ENCODE measurements at places on chromosomes 5 and 9.

GRCh38 chr5:173472164-173472563 is 143.9 kb upstream of the STC2 start:
- no peak for DNase-seq

DNA sequence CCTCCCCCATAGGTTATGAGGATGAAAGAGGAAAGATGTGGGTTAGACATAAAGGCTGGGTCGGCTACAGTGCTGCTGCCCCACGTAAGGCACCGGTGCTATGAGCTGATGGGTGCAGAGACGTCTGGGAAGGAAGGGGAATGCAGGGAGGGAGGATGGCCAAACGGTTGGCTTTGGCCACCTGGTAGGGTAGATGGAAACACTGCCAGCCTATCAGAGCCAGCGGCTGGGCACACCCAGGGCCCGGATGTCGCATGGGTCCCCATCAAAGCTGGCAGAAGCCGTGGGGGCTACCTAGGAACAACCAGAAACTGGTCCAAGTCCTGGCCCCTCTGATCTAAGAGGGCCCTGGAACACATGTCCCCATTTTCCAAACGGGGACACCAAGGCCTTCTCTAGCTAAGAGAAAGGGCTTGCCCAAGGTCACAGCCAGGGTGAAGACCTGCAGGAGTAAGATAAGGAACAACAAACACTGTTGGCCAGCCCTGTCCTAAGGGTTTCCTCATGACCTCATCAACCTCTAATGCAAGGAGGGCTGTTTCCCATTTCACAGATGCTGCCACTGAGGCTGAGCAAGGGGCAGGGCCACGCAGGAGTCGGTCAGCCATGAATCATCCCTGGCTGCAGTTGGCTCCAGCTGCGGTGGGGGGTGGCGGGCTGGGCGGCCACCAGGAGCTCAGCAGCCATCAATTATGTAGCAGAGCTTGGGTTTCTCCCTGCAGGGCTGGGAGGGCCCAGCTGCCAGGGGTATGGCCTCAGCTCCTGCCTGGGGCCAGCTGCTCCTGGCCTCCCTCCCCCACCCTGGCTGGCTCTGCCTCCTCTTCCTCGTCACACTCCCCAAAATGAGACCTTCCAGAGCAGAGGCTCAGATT is 4.9 kb downstream of the SH3GLB2 start:
- DNase-seq: no peak

- no peak for DNase-seq
Observed at GRCh38 chr9:126799034-126799433, 5.8 kb upstream of the ZBTB43 start.

- no peak for DNase-seq
Observed at GRCh38 chr5:117665121-117665520, 1090.5 kb upstream of the SEMA6A start.

DNA sequence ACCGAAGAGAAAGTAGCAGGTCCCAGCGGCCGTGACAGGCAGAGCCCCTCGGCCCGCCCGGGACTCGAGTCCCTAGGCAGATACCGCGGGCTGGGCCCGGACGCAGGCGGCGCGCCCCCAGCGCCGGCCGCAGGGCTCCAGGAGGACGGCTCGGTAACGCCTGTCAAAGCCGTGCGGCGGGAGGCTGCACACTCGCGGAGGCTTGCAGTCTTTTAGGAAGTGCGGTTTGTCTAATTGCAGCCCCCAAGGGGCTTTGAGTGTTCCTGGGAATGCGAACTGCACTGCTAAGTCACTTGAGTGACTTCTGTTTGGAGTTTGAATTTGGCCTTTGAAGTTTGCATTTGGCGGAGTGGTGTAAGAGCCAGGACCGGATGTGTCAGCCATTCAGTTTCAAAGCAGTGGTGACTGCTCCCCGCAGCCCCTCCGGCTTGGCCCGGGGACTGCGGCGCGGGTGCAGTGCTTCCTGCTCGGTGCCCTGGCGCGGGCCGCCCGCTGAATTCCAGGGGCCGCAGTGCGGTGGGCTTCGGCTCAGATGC is 1.3 kb downstream of the MAP3K1 start:
- DNase-seq: no peak

DNA sequence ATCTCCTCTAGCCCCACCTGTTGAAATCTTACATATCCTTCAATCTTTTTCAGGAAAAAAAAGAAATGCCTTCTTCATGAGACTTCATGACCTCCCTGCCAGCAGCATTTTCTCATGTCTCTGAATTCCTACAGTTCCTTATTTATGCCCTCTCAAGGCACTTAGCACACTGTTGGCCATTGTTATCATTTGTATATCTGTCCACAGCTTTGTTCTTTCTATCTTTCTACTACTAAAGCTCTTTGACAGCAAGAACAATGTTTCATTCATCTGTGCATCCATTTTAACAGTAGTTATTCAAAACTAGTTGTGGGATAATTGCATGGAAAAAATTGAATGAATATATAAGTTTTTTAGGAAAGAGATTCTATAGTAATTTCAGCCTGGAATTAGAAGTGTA is 20.9 kb upstream of the GZMA start:
- DNase-seq: no peak

DNA sequence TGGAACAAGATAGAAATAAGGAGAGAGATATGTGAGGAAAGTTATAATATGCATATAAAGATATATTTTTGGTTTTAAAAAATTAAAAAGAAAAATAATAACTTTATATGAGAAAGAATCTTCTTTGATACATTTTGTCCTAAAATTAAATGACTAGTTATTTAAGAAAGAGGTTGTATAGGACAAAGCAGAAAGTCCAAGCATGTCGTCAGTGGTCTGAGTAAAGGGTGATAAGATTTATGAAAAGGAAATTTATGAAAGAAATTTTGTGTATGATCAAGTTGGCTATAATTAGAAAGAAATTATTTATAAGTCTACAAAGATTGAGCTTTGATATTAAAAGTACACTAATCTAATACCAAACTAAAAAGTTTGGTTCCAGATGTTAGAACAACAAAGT is 32.0 kb downstream of the GTF3C4 start:
- DNase-seq: no peak

DNA sequence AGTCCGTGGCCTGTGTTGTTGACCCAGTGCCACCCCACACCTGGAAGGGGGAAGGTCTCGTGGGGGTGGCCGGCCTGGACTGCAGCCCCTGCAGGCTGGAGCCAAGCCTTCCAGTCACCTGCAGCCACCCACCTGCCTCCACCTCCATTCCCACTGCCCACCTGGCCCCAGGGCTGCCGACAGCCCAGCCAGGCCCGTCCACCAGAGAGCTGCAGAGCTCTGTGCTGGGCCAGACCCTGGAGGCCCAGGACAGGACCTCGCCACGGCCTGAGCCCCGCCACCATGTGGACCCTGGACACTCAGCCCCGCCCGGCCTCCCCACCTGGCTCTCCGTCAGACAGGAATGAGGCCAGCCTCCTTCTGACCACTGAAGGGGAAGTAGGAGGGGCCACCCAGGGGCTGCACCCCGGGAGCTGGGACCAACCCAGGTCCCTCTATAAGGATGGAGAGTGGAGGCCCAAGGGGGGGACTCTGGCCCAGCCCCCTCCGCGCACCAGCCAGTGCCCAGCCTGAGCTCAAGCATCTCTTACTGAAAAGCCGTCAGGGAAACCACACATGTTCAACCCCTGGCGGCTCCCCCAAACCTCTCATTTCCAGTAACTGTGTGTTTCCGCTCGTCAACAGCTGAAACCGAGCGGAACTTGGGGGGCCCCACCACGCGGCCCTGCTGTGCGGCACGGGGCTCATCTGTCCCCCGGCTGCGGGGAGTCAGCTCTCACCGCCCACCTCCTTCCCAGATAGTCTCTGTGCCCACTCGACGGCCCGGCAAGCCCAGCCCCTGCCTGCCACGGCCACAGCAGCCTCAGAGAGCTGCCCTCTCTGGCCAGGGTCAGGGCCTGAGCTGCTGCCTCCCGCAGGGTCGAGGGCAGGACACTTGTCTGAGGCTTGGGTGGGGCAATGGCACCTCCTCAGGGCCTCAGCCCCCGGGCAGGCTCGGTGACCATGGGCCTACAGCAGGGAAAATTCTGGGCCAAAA is 12.8 kb downstream of the NOTCH1 start:
- DNase-seq: peak; percentile 35
